ENCODE measurements at places on chromosomes 2 and 18.

DNA sequence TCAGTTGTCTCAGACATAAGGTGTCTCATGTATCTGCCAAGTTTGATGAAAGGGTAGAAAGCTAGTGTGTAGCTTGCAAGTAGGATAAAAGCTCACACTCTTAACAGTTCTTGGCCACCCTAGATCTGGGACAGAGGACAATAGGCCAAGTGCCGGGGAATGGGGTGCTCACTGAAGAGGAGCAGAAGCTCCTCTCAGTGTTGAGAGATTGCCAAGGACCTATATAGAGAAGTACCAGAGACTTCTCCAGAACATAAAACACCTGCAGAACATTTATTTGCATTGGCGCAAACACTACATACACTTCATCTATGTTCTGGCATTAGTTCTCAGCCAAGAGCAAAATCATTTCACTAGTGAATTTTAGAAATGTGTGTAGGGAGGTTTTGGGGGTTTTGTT, 2.9 kb upstream of the GTF3C3 start:
- DNase-seq = peak; percentile 20

DNA sequence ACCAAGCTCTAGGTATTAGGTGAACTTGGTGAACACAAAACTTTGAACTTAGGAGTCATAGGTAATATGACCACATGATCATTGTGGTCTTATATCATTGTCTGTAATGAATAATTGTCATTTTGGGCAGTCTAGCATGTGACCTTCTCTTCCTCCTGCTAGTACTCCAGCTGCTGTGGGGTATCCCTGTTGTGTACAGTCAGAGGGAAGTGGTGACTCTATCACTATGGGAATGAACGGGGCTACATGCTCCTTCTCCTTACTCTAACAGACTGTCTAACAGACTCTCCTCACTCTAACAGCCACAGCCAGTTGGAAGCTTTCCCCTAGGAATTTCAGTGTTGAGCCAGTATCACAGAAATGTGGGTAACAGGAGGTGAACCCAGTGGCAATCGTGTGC, 68.2 kb upstream of the NEDD4L start:
- DNase-seq = no peak

DNA sequence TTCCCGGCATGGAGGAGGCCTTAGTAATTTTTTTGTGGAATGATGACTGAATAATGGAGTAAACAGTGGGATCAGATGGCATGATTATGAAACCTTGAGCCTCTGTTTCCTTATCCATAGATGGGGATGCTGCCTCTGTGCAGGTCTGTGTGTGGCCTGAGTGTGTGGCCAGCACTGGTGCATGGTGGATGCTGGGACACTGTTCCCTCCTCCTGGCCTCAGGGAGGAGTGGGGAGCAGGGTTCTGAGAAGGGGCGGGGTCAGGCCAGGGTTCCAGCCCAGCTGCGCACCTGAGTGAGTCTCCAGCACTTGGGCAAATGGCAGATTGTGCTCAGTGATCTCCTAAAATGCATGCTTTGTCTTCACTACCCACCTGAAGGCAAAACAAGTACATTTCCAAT, 66.4 kb downstream of the DCDC2C start:
- DNase-seq = no peak

DNA sequence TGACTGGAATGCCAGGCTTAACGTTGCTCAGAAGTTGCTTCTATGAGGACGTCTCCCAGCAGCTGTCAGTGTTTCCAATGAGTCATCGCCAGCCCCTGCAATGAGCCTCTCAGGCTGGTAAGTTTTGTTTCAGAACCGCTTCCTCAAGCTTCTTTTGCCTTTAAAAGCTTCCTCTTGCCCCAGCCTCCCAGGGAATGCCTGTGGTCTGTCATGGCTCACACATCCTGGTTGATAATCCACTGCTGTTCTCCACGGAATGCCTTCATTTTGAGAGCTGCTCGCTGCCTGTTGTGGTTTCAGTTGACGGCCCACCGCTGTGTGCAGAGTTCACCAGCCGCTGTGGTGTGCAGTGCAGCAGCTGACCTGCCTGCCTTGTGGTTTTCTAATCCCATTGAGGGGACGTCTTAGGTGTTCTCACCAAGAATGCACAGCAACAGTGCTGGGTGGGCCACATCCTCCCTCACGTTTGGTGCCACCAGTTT, 96.4 kb downstream of the RTP5 start:
- DNase-seq = peak; percentile 36

- no peak for DNase-seq
These were observed 23.7 kb downstream of the ASXL2 start for GRCh38 chr2:25854613-25855012.

DNA sequence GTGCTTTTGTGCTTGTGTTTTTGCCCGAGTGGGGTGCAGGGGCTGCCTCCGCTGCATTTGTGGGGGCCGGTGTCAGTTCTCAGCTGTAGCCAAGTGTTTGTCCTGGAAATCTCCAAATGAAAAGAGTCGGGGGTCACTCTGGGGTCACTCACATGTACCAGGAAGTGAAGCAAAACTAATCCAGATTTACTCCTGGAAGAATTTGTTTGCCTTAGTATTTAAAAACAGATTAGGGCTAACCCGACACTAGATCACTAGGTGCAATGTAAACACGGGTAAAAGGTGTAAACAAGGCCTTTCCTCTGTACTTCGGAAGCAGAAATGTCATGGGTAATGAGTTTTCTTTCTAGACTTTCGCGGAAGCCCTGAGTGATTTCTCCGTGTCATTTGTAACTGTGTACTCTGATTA, 50.3 kb downstream of the GBX2 start:
- no peak for DNase-seq

GRCh38 chr2:109243526-109244303, 114.7 kb downstream of the SH3RF3 start:
- no peak for DNase-seq

DNA sequence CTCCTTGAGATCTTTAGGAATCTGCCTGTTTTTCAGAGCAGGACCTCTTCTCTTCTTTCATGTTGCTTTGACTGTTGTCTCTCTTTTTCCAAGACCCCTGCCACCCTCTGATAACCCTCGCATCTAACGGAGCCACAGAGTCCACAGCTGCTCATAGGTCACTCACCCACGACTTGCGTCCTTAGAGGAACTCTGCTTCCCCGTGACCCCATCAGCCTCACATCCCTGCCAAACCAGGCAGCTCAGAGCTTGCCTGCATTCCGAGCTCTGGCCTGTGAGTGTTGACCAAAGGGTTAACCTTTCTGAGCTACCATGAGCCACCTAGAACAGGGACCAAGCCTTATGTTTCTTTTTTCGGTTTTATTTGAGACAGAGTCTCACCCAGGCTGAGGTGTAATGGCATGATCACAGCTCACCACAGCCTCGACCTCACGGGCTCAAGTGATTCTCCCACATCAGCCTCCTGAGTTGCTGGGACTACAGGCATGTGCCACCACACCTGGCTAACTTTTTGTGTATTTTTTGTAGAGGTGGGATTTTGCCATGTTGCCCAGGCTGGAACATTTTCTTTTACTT, 36.4 kb downstream of the CABLES1 start:
- no peak for DNase-seq

- DNase-seq = no peak
These were observed 19.7 kb upstream of the IL18R1 start for GRCh38 chr2:102335871-102336366.

DNA sequence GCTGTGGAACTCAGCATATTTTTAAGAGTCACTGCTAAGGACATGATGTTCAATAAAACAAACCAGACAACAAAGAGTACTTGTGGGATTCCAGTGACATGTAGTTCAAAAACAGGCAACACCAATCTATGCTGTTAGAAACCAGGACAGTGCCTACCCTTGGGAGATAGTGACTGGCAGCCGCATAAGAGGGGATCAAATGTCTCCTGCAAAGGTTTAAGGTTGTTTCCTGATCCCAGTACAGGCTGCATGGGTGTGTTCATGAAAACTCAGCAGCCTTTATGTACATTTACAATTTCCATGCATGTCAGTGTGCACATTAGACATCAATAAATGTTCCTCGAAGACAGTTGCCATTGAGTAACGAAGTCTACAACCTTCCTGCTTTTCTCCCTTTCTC, 183.8 kb downstream of the PID1 start:
- no peak for DNase-seq

GRCh38 chr2:238326801-238327365, 6.6 kb downstream of the TRAF3IP1 start:
- no peak for DNase-seq

- no peak for DNase-seq
These were observed 267.5 kb downstream of the TGIF1 start for GRCh38 chr18:3717376-3718025.

GRCh38 chr2:118841828-118842461, 5.5 kb downstream of the EN1 start:
- DNase-seq = peak; percentile 45

GRCh38 chr18:22489704-22490103, 72.0 kb upstream of the CTAGE1 start:
- DNase-seq = peak; percentile 64

GRCh38 chr2:88442473-88442872, 10.0 kb downstream of the FOXI3 start:
- no peak for DNase-seq

- no peak for DNase-seq
These were observed 455.7 kb upstream of the PIK3C3 start for GRCh38 chr18:41499345-41499744.

GRCh38 chr2:25655316-25655715, 18.1 kb downstream of the DTNB start:
- no peak for DNase-seq

DNA sequence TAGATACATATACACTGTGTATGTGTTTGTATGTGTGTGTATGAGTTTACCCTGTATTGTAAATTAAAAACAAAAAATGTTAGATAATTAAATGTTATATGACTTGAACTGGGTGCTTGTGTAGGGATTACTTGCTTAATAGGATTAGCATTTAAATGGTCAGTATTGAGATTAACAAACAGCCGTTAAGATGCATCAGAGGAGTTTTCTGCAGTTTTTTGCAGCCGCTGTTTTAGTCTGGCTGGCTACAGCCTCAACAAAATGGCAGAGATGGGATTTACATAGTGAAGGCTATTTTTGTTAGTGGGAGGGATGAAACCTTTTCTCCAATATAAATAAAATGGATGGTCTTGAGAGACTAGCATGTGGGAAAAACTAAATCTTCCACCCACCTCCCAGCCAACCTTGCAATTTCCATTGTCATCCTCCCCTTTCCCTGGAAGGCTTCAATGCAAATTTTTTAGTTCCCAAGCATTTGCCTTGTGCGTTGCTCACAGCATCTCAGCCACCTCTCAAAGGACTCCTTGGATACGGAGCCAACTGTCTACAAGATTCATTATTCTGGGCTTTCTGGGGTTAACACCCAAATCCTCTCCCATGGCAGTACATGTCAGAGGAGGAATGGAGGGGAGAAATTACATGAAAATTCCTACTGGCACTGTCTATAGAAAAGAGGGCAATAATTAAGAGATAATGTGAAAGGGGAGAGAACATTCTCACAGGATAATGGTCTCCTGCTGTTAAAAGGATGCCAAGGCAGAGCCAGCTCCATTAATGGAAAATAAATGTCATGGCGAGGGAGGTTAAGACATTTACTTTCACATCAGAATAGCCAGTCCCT, 351.9 kb downstream of the CDH2 start:
- DNase-seq = no peak

DNA sequence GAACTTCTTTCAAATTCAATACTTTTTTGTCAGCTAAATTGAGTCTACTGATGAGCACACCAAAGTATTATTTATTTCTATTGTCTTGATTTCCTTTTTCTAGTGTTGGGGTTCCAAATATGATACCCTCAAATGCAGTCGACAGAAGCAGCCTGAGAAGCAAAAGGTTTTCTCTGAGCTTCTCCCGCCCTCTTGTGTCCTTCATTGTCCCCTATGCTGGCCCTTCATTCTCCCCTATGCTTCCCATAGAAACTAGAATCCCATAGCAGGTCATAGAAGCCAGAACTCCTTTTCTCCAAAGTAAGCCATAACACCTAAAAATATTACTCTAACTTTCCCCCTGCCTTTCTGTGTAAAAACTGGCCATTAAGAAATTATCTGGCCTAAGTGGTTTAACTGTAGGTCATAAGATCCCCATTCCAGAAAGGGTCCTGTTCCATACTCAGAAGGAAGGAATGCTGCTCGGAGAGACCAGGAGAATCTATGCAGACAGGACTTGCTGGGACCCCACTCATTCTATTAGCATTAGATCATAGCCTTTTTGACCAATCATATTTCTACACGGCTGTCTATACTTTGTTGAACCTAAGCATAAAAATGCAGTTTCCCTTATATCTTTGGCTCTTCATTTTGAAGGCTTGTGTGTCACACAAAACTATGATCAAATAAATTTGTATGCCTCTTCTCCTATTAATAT, 764.6 kb upstream of the PKDCC start:
- no peak for DNase-seq

DNA sequence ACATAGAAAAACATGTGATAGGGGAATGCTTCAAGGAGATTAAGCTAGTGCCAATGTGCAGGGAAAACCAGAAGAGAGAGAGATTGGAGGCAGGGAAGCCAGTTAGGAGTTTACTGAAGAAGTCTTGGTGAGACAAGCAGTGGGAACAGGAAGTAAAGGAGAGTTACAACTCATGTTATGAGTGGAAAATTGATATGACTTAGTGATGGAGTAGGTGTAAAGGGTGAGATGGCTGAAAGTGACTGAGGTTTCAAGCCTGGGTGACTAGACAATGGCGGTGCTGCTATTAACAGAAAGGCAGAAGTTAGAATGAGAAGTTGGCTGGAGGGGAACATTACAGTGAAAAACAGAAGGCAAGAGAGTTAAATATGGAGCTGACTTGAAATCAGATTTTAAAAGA, 16.5 kb downstream of the DOK1 start:
- DNase-seq = no peak
